ENCODE measurements at places on chromosomes 4 and X.
A peak's percentile ranks its signal among the peaks of the same experiment; 100 is the strongest.

DNA sequence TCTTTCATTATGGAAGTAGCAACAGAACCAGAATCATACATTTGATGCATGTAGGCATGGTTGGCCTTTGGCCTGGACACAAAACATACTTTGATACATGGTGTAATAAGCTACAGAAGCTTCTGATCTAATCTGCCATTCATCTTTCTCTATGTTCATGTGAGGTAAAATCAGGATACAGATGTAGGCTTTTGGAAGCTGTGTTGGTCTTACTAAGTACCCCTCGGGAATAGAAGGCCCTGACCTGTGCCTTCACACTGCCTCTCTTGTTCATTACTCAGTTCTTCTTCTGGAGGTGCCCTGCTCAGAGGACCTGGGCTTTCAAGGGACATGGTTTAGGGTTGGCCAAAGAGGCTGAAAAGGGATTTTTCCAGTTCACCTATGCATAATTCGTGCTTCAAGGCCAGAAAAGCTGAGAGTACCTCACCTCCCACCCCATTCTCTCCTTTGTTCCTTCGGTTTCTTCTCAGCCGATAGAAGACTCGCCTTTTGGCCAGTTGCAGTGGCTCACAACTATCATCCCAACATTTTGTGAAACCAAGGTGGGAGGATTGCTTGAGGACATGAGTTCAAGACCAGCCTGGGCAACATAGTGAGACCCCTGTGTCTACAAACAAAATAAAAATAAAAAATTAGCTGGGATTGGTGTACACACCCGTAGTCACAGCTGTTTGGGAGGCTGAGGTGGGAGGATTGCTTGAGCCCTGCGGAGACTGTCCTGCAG is 25.9 kb downstream of the SNX25 start:
- no peak for DNase-seq

DNA sequence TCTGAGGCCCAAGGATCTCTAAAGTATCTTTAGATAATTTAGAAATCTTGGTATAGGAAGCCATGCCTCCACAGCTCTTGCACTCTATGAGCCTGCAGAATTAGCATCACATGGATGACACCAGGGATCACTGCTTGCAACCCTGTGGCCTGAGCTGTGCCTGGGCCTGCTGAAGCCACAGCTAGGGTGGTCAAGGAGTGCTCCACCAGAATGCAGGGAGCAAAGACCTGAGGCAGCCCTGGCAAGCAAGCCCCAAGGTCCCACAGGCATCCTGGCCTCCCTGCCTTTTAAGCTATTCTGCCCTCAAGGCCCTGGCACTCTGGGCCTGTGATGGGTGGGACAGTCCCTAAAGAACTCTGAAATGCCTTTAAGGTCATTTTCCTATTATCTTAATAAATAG is 105.2 kb upstream of the NALF2 start:
- no peak for DNase-seq

DNA sequence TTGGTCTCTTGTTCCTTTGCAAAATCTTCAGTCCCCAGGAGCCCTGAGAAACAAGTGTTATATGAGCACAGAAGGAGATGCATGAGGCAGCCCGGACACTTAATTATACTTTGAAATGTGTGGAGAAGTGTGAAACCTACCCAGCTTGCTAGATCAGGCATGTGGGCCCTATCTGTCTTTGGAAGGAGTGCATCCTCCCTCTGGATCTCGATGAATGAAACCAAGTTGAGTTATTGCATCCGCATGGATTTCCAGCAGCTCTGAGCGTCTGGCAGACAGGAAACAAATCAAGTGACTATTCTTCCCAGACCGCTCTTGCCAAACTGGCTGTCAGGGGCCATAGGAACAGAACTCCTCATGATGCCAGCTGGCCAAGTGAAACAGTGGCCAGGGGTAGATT is 19.6 kb upstream of the SOWAHD start:
- DNase-seq = no peak

DNA sequence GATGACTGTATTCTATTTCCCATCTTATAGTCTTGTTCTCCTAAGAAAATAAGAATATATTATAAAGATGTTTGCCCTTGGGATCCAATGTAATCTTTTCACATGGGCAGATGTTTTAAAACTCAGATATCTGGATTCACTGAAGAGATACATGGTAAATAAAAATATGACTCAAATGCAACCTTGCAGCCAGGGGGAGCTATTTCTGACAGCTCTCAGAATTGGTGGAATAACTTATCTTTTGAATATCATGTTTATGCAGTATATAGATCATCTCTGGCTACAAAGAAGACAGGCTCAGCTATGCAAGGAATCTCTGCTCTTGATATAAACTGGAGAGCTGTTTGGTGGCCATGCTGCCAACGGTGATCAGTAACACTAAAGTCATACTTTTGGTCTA is 274.7 kb downstream of the GLUD2 start:
- DNase-seq = no peak

DNA sequence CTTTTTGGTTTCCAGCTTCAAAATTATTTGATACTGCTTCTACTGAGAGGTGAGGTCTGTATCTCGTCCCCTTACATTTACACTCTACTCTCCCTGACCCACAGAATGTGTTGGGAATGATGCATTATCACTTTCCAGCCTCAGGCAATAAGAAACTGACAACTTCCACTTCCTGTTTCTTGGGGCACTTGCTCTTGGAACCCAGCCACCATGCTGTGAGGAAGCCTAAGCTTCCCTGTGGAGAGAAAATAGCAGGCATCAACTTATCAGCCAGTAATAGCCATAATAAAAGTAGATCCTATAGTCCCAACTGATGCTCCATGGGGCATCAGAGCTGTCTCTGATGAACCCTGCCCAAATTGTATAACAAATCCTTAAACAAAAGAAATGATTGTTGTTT is 32.6 kb downstream of the RELL1 start:
- no peak for DNase-seq

DNA sequence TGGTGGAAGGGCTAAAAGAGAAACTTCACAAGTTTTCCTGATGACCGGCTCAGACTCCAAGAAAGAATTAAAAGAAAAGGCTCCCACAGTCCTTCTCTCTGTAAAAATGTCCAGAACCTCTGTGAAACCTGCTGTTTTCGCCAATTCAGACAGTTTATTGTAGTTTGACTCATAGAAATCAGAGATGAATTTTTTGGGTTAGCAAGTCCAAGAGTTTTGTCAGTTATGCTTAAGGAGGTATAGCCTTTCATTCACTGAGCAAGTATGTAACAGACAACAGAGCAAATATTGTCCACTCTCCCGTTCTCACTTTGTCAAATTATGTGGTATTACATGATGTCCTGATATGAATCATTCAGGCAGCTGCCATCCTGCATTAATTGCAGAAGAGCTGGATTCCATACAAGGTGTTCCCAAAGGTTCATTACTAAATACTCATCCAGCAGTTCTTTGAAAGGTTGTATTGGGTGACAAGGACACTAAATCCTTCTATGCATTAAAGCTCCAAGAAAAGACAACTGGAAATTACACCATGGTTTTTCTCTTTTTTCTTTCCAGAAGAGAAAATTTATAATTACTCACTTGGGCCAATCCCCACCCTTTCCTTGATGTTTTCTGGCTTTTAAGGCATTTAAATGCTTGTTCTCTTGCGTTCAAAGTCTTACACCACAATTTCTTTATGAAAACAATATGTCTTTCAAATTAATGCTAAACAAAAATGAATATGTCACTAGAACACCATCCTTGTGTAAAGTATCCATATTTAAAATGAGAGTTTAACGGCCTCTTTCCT is 30.0 kb upstream of the PLAC1 start:
- DNase-seq = no peak

DNA sequence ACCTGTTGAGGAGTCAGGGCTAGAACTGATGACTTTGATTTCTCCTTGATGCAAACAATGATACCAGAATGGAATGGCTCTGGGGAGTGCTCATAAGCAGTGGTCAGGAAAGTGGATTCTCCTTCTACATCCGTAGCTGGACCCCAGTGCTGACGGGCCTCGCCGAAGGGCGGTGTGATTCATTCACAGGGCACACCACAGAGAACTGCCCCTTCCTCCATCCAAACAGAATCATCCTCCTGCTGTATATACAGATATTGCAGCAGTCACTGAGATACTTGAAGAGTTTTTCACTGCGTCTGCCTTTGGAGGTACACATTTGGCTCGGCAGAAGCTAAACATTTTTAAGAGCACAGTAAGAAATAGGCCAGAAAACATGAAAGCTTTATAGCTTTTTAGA is 7.3 kb upstream of the DCTD start:
- no peak for DNase-seq

- DNase-seq = no peak
Observed at GRCh38 chr4:15395311-15395710, 32.5 kb upstream of the C1QTNF7 start.

- no peak for DNase-seq
Observed at GRCh38 chr4:83558680-83559079, 22.8 kb downstream of the GPAT3 start.

DNA sequence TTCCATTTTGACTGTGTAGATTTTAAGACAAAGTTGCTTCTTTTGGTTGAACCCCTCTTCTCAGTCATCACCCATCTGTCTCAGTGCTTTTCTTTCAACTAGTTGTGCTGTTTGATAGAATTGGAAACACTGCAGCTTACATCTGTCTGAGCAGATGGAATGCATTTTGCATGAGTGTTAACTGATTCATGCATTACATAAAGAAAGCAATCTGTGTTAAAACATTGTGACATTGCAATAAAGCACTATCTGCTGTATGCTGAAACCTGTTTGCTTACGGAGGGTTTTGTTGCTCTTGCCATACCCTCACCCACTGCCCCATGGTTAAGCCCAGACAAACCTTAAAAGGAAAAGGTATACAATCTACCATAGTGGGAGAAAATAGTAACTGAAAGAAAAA is 47.4 kb downstream of the NRK start:
- no peak for DNase-seq

- DNase-seq = no peak
Observed at GRCh38 chr4:10243856-10244255, 127.3 kb upstream of the WDR1 start.

DNA sequence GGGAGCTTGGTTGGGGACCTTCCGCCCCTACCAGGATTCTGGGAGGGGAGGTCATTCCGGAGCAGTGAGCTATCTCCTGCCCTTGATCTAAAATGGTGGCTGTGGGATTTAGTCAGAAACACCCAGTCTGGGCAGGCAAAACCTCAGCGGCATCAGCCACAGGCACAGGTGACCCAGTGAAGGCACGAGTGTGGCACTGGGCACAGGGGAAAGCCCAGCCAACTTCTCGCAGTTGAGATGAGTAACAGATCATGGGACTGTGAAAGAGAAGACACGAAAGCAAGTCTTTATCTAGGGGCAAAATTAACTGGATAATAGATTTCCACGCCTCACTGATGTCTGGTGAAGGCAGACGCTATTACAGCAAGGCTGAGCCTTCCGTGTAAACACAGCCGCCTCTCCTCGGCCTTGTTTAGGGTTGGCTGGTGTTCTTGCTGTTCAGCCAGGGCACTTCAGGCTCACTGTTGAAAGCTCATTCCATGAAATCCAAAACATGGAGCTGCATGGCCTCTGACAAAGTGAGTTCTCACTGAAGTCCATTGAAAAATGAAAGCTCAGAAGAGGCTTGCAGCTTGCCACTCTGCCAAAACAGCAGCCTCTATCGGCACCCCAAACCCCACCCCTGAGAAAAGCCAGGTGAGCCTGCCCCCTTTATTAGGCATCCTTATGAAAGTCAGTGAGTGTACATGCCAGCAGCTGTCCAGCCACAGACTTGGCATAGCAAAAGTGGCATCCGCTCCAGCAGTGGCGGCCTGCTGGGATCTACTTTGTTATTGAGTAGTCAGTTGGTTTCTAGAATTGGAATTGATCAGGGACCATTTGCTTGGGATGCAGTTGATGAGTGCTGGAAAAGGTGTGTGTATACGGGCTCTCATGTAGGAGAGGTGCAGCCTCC is 102.3 kb upstream of the MTM1 start:
- no peak for DNase-seq

DNA sequence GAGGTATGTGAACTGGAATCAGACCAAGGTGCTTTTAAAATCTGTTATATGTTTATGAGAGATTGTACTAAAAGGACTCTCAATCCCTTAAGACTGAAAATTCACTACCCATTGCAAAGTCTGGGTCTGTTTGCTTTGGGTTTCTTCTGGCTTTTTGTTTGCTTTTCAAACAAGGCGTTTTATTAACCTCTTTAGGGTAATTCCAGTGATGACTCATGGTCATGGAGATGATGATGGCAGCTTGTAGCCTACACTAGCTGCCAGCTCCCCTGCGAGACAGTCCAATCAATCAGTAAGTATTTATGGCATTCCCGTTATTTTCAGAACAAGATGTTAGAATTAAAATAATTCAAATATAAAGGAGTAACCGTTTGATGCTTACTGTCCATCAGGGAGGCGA is 643.8 kb upstream of the FTHL17 start:
- no peak for DNase-seq

DNA sequence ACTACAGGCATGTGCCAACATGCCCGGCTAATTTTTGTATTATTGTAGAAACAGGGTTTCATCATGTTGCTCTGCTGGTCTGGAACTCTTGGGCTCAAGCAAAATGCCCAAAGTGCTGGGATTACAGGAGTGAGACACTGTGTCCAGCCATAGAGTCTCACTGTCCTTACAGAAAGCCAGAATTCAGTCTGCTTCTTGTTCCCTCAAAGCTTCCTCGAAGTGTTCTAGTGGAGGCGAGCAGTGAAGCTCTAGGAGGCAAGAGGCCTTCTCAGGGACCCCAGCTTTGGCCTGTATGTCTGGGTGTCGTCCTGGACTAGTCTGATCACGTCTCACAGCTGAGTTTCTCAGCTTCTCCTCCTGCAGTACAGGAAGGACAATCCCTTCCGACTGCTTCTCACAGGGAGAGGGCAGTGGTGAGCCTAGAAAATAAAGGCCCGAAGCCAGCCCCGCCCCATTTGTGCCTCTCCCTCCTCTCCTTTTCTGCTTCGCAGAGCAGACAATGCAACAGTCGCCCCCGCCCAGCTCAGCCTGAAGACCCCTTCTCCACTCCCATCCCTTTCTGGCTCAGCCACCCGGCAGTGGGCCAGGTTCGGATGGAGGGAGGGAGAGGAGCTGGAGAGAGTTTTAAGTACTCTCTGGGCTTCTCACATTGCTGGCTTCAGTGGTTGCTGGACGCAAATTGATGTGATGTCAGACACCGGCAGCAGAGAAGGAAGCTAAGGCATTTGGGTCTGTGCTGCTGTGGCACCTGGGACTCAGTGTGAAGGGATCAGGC is 11.1 kb upstream of the FAM3A start:
- peak; percentile 95 for DNase-seq

DNA sequence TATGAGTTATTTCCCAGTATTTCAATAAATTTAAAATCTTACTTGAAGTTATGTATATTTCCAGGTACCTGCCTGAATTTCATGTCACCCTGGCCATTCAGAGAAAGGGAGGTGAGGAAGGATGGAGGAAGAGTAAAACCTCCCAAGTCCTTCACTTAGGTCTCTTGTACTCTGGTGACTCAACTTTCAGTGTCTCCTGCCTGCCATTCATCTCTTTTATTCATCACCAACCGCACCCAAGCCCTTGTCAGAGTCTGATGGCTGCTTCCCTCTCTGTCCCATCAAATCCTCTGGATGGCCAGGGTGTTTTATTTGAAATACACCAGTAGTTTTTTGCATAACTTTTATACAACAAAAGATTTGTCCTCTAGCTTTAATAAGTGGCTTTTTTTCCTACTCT is 17.8 kb downstream of the TMPRSS11E start:
- DNase-seq = no peak

GRCh38 chr4:177441061-177441802 is 1.0 kb downstream of the AGA start:
- peak; percentile 6 for DNase-seq

All from muscle of back (tissue), 13 donors.